ENCODE measurements at places on chromosomes 13 and 19.

GRCh38 chr19:6632002-6632621 is 37.8 kb downstream of the TNFSF14 start:
- DNase-seq: peak; percentile 85

GRCh38 chr13:77919246-77919920 is 752 bp upstream of the EDNRB start:
- peak; percentile 84 for DNase-seq

DNA sequence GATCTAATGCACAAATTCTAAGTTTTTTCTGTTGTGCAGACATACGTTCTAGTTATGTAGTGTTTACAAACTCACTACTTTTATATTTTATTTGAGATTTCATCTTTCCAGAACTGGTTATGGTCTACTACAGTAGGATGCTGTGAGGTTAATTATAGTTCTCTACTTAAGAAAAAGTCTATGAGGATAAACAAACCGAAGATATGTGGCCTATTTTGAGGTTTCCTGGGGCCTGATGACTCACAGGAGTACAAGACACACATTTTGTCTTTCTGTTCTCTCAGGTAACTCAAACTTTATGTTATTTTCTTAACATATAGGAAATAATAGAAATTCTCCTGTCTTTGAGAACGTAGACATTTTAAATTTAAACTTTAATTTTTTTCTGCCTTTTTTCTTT is 45.1 kb downstream of the PCDH20 start:
- no peak for DNase-seq

- no peak for DNase-seq
Observed at GRCh38 chr13:97879646-97880310, 73.7 kb upstream of the IPO5 start.

DNA sequence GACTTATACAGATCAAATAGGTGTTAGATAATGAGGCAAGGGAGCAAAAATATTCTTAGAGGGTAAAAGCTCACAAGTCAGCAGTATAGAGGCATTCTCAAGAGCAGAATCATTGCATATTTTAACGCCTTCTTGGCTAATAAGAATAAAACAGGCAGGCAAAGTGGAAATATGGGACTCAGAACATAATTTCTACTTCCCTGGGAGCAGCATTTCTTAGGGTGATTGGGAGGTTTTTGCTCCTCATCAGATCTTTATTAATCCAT is 39.6 kb downstream of the LHFPL6 start:
- no peak for DNase-seq

- DNase-seq: no peak
Observed at GRCh38 chr19:33553530-33554310, 32.1 kb upstream of the PEPD start.

DNA sequence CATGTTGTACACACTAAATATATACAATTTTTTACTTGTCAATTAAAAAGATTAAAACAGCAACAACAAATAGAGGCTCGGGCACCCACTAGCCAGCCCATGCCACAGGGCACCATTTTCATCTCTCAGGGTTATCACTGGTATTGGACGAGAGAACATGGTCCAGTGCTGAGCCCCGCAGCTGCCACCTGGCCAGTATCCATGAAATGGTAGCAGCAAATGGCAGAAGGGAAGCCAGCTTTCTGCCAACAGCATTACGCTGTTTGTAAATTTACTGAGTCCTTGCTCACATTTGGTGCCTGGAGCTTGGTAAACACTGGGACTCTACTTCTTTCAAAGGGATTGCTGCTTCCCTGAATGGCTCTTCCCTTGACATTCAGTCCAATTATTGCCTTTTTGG is 87.9 kb upstream of the WASF3 start:
- DNase-seq: peak; percentile 36

GRCh38 chr19:40811478-40812341 is 12.7 kb downstream of the EGLN2 start:
- peak; percentile 54 for DNase-seq

- DNase-seq: no peak
Observed at GRCh38 chr13:108305655-108306054, 36.1 kb downstream of the TNFSF13B start.

GRCh38 chr13:79398915-79399314 is 7.1 kb downstream of the RBM26 start:
- no peak for DNase-seq

DNA sequence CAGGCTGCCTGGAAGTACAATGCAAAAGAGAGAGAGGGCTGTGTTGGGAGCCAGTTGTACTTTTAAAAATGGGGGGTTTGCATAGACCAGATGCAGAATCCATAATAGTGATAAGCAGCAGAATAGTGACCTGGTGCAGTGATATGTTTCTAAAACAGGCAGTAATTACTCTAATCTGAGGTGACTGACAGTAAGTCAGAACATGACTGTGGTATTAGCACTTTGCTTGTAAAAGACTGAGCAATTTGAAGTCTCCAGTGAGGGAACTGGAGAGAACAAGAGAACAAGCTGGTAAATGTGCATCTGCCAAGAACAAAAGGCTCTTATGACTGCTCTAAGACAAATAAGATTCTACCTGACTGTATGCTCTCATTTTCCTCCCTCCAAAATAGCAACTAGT is 383.4 kb downstream of the ITGBL1 start:
- no peak for DNase-seq

GRCh38 chr13:23411706-23412105 is 21.8 kb downstream of the SACS start:
- no peak for DNase-seq

GRCh38 chr13:23557733-23558132 is 12.5 kb upstream of the TNFRSF19 start:
- no peak for DNase-seq

GRCh38 chr19:29807178-29807577 is 4.6 kb upstream of the CCNE1 start:
- no peak for DNase-seq

GRCh38 chr19:54653181-54653809 is 9.5 kb upstream of the LILRB4 start:
- DNase-seq: peak; percentile 25

GRCh38 chr13:111216166-111216960 is 101.3 kb downstream of the ARHGEF7 start:
- peak; percentile 34 for DNase-seq

DNA sequence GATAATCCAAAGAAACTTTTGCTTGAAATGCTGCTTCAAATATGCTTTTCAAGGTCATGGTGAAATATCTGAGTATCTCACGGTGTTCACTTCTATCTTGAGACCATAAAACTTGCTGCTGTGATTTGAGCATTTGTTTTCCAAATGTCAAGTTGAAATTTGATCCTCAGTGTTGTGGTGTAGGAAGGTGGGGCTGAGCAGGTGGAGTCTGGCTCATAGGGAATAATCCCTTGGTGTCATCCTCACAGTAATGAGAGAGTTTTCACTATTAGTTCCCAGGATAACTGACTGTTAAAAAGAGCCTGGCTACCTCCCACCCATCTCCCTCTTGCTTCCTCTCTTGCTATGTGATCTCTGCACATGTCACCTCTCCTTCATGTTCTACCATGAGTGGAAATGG is 858.0 kb upstream of the SLITRK5 start:
- DNase-seq: no peak

DNA sequence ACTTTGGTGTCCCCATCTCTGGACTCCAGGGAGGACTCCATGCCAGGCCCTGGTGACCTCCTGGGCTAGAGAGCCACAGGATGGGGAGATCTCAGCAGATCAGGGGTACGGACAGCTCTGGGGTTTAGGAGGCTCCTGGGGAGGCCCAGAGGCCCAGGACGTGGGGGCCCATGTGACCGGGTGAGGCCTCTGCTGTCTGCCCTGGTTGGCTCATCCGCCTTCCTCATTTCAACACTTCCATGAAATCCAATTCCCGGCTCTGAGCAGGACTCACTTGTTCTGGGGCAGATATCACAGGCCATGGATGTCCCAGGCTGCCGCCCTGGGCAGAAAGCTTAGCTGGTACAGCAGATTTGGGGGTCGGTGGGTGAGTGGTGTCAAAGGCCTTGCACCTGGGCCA is 1.1 kb upstream of the PRAM1 start:
- DNase-seq: no peak

- no peak for DNase-seq
Observed at GRCh38 chr19:23385404-23385803, 9.9 kb downstream of the ZNF91 start.

GRCh38 chr19:16788479-16788878 is 40.7 kb upstream of the SIN3B start:
- no peak for DNase-seq

- DNase-seq: no peak
Observed at GRCh38 chr13:53281677-53282076, 253.1 kb downstream of the OLFM4 start.

GRCh38 chr19:41364524-41365391 is 809 bp upstream of the B9D2 start:
- DNase-seq: no peak

DNA sequence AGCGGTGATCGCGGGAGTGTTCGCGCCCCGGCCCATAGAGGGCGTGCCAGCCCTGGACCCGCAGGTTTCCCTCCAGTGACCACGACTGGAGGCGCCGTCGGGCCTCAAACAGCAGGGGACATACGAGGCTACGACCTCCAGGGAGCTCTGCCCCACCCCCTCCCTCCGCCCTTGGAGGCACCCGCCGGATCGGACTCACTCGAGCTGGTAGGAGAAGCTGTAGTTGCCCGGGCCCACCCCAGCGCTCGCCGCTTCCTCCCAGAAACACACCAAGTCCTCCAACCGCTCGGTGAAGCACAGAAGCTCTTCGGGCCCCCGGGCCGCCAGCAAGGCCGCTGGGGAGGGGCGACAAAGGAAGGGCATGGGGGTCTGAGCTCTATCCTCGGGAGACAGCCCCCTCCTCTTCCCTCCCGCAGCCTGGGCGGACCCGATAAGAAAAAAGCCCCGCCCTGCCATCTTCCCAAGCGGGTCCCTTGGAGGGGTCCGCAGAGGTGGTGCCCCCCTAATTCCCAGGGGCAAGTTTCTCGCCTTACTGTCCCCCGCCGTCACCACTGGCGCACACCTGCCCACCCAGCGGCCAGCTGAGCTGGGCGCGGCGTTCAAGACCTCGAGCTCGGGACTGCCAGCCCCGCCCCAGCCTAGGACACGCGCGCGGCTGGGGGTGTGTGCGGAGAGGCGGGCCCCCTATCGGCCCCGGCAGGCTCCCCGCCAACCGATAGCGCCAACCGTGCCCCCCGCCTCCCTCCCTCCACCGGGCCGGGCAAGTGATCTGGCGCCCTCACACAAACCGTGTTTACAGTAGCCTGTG is 1.0 kb downstream of the EPOR start:
- no peak for DNase-seq

- no peak for DNase-seq
Observed at GRCh38 chr13:59771272-59771671, 392.5 kb downstream of the DIAPH3 start.

GRCh38 chr19:3465552-3465951 is 14.8 kb downstream of the SMIM24 start:
- DNase-seq: no peak

DNA sequence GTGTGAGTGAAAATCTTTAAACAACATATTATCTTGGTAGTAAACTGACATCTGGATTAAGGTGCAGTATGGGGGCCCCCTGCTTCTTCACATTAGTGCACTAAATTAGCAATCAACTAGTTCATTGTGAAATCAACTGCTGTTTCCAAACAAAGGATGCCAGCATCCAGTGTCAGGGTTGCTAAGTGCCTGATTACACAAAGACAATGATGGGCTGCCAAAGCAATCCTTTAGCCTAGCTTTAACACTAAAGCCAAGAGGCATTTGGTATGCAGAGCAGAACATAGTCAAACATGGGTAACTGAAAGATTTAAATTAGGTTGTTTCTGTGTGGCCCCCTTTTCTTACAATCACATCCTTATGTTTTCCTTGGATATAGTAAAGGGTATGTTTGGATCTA is 543.1 kb upstream of the SLITRK5 start:
- DNase-seq: peak; percentile 79

DNA sequence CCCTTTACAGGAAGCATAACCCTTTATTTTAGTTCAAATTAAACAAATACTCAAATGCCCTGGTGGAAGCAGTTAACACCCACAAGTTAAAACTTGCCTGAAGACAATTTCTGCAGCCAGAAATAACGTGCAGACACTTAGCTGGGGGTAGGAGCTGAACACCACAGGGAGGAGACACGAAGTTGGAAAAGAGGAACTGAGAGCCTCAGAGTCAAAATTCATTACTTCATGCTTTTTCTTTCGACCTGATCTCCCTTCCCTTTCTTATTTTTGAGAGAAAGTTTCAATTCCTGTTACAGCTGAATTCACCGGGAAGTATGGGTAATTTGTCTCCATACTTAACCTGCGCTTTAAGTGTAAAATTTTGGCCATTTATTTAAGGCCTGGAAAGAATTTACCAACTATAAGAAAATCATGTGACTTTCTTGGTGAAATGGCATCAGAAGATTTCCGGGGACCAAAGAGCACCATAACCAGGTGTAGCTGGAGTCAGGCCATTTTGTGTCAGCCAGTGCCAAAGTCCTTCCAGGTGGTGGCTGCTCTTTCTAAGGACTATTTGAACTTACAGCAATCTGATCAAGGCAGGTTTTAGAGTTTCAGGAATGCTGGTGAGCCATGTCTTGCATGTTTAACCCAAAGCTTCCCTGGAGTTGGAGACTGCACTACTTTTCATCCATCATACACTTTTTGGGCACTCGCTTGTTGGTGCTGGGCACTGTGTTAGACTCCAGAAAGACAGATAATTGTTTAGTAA is 46.5 kb upstream of the RCBTB2 start:
- no peak for DNase-seq

DNA sequence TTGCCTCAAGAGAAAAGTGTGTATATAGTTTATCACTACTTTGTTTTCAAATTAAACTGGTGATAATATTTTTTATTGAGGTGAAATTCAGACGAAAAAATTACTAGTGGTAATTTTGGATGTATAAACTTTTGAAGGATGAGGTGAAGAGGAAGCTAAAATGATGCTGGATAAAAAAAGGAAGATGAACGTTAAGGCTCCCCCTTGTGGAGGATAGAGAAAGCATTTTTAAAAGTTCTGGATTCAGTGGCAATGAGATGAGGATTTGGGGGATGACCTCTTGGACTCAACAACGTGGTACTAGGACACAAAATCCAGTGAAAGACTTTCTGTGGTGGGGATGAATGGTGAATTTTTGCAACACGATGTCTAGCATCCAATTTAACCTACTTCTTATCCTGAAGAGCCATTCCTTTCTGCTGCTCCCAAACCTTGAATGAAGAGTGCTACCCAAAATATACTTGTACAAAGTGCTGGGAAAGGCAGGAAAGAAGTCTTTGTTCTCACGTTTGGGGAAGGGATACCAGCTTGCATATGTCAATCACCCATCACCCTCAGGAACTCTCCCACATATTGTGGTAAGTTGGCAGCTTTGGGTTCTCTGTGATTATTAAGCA is 7.3 kb upstream of the SIGLEC5 start:
- DNase-seq: no peak

DNA sequence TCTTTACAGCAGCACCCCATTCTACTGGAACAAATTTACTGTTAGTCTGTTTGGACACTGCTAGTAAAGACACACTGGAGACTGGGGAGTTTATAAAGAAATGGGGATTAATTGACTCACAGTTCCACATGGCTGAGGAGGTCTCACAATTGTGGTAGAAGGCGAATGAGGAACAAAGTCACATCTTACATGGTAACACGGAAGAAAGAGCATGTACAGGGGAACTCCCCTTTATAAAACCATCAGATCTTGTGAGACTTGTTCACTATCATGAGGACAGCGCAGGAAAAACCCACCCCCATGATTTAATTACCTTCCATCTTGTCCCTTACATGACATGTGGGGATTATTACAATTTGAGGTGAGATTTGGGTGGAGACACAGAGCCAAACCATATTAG is 1204.2 kb downstream of the SLITRK1 start:
- DNase-seq: no peak

GRCh38 chr19:5091018-5091683 is 122.2 kb downstream of the KDM4B start:
- peak; percentile 52 for DNase-seq
